Sigmoid colon (tissue), 7 donors: ENCODE measurements at places on chromosomes 7 and 10.
A peak's percentile ranks its signal among the peaks of the same experiment; 100 is the strongest.

DNA sequence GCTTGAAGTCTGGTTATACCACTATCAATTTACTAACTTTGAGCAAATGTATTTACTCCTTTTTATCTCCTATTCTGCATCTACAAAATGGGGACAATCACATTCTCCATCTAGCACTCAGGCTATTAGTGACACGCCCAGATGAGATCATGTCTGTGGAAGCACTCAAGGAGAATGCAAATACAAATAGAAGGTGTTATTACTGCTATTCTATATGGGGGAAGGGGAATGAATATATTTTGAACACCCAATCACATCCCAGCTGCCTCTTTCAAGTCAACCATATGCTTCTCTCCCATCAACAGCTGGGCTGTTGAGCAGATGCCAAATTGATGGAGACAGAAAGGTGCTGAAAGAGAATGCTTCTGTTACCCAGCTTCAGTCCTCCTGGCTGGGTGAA, 23.5 kb downstream of the SGMS1 start:
- DNase-seq, result no peak

- no peak for DNase-seq
These were observed 14.4 kb upstream of the TTYH3 start for GRCh38 chr7:2617325-2617905.

DNA sequence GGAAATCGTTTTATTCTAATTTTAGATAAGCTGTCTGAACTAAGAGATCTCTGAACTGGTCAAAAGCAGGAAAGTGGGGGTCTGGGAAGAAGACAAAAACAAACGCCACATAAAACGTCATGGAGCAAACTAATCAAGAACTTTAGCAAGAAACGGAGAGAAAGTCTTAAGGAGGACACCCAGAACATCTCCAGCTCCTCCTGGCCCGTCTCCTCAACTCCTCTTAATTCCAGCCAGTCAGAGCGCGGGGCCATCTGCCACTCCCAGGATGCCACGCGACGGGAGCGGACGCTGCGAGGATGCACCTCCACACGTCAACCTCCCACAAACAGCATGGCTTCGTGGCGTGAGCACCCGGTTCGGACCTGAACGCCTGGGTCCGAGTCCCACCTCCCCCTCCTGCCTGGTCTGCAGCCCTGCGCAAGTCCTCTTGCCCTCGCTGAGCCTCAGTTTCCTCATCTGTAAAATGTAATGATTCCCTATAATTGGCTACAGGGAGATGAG, 598 bp downstream of the MMS19 start:
- DNase-seq, result peak; percentile 94

DNA sequence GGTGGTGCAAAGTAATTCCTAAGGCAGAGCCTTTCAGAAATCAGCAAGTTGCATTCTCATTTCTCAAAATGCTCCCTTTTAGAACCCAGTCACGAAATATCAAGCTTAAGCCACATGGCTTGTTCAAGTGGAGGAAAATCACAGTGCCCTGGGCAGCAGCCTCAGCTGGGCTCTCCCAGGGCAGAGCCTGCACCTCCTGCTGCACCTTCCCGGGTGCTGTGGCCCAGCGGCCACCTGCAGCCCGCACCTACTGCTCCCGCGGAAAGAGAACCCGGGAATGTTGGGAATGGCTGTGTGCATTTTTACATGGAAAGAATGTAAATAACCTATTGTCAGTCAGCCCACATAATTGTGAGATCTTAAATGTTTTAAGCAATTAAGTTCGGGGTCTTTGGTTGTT, 396.5 kb upstream of the VSTM2A start:
- no peak for DNase-seq

GRCh38 chr10:124007773-124008145, 85.6 kb downstream of the CHST15 start:
- peak; percentile 53 for DNase-seq

DNA sequence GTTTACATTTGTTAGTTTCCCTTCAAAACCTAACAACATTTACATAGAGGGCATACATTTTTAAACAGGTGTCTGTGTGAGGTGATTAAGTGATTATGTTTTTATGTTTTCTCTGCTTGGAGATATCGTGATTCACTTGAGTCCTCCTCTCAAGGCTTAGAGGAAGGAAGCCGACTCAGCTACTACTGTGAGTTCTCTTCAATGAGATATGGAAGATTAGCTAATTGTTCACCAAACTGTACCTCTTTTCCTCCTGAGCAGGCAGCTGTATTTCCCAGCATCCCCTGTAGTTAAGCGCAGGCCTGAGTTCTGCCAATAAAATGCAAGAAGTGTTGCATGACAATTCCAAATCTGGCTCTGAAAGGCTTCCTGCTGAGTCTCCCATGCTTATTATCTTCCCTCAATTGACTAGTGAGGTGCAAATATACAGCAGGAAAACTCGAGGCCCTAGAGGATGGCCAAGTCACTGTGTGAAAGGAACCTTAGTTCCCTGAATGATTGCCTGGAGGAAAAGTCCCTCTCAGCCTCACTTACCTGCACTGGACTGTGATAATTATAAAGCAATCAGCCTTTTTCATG, 528.7 kb downstream of the GRM8 start:
- DNase-seq, result no peak

GRCh38 chr7:117323305-117323850, 520 bp upstream of the WNT2 start:
- DNase-seq, result no peak

- DNase-seq, result no peak
These were observed 384.7 kb upstream of the NRP1 start for GRCh38 chr10:33719005-33719703.

- peak; percentile 86 for DNase-seq
These were observed 1.8 kb downstream of the GRK5 start for GRCh38 chr10:119209035-119209735.

GRCh38 chr10:29709484-29710002, 74.8 kb upstream of the SVIL start:
- no peak for DNase-seq

DNA sequence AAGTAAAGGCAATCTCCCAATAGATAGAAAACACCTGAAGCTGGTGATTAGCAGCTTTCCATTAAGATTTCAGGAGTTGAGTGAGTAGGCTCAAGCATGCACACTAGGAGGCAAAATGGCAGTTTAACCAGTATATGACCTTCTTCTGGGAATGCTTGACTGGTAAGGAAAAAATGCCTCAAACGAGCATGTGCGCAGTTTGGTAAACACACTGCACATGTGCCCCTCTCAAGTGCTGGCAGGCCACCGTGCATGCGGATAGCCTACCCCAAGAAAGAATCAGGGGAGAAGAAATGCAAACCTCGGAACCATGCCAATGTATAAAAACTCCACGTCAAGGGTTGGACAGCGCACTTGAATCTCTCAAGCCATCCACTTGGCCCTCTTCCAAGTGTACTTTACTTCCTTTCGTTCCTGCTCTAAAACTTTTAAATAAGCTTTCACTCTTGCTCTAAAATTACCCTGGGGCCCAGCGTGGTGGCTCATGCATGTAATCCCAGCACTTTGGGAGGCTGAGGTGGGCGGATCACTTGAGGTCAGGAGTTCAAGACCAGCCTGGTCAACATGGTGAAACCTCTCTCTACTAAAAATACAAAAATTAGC, 98.8 kb upstream of the CDK1 start:
- DNase-seq, result no peak

GRCh38 chr7:1447551-1448244, 11.6 kb downstream of the MICALL2 start:
- DNase-seq, result no peak

- no peak for DNase-seq
These were observed 598.3 kb downstream of the INHBA start for GRCh38 chr7:41104631-41105030.

GRCh38 chr10:71456631-71457030, 59.9 kb downstream of the CDH23 start:
- DNase-seq, result no peak

GRCh38 chr7:95700917-95701316, 71.4 kb upstream of the DYNC1I1 start:
- no peak for DNase-seq

- no peak for DNase-seq
These were observed 145.5 kb downstream of the TRIL start for GRCh38 chr7:28812616-28813015.

GRCh38 chr7:82044497-82045080, 274.7 kb upstream of the HGF start:
- no peak for DNase-seq

DNA sequence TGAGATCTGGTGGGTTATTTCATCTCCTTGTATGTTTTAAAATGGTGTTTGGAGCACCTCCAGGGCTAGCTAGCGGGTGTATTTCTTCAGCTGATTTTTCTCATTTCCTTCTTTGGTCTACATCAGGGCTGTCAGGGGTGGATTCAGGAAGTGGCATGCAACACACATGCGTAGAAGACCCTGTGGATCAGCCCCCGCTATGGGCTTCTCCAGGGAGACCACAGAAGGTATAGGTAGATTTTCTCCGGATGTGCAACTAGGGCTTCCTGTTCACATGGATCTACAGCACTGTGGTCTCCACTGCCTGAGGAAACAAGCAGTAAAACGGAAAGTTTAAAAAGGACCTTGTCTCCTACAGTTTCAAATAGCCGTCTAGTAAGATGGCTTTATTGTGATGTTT, 10.4 kb downstream of the NUB1 start:
- no peak for DNase-seq
